Activated T-helper 1 cell treated with Interleukin-2 at 50 U/mL for 16 hours (primary cell): ENCODE measurements at places on chromosomes 6 and 20.

- DNase-seq, result no peak
These were observed 15.2 kb upstream of the PRR18 start for GRCh38 chr6:166323395-166323794.

DNA sequence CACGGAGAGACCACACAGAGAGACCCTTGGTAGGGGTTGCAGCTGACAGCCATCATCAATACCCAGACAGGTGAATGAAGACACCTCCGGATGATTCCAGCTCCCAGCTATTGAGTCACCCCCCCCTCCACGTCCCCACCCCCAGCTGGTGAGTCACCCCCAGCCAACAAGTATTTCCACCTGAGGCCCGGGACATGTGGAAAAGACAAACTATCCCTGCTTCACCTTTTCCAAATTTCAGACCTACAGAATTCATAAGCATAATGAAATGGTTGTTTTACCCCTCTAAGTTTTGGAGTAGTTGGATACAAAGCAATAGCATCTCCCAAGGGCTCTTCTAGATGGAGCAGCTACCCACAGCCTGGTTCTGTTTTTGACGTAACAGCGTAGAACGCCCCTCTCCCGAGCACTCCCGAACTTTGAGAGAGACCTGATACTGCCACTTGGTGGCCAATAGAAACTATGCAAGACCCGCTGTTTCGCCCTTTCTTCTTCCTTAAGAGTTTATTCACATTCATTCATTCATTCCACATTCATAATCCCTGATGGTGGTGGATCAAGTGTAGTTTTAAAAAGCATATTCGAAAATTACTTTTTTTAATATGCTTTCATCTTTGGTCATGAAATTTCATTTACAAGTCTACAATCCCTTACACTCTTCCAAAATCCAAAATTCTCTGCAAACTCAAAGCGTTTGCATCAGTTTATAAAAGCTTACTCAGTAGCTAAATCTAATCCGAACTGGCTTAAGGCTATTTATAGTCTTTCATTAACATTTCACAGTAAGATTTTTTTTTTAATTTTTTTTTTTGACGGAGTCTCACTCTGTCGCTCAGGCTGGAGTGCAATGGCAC lies 15.1 kb upstream of the PPP1R16B start:
- DNase-seq, result peak; percentile 17

DNA sequence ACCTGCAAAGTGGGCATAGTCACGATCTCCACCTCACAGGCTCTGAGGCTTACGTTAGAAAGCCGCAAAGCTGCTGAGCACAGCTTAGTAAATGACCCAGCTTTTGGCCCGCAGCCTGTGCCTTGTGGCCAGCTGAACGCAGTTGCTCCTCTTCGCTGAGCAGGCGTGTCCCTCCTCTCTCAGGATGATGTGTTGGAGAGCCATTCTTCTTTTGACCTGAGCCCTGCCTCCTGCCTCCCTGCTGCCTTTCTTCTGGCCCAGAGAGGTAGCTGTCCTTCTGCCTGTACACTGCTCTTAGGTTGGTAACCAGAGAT lies 47.6 kb upstream of the MYL9 start:
- no peak for DNase-seq

GRCh38 chr6:14660806-14661579 lies 543.4 kb downstream of the CD83 start:
- DNase-seq, result no peak

- no peak for DNase-seq
These were observed 10.0 kb upstream of the CD93 start for GRCh38 chr20:23096097-23096496.
